ENCODE measurements at places on chromosomes 6 and 20.

GRCh38 chr6:35475573-35475972, 7.4 kb downstream of the RPL10A start:
- DNase-seq = no peak

DNA sequence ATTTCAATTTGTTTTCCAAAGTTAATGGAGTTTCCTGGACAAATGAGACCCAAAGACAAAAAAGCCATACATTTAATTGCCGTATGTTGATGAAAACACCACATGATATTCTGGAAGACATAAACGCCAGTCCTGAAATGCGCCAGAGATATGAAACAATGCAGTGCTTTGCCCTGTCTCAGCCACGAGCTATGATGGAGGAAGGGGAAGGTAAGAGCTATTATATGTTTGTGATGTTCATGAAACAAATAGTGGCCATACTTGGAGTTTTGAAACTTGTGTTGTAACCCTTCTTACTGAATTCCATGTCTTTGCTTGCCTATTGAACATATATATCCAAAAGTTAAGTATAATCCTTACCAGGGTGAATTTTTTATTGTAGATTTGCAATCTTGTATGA, 125.9 kb downstream of the NCOA3 start:
- DNase-seq = no peak

DNA sequence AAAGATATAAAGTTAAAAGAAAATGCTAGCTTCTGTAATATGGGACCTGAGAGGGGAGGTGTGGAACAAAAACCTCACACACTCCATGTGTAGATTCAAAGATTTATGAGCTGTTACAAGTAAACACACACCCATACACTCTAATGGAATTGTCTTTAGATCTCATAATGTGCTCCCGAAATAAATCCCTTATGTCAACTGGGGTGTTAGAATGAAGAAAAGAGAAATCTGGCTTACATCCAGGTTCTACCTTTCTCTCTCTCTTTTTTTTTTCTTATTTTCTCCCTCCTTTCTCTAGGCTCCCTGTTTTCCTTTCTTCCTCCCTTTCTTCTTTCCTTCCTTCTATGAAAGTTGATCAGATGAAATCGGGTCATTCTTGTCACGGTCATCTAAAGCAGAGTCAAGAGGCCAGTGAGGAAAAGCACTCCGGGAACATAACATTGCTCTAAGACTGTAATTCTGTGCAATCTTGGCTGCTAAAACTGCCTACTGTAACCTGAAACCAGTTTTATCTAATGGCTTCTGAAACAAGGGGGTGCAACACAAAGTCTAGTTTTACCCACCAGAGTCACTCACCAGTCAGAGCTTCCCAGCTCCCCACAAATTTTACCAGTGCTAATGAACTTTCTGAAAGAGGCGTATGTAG, 68.3 kb upstream of the BTBD3 start:
- DNase-seq = no peak

DNA sequence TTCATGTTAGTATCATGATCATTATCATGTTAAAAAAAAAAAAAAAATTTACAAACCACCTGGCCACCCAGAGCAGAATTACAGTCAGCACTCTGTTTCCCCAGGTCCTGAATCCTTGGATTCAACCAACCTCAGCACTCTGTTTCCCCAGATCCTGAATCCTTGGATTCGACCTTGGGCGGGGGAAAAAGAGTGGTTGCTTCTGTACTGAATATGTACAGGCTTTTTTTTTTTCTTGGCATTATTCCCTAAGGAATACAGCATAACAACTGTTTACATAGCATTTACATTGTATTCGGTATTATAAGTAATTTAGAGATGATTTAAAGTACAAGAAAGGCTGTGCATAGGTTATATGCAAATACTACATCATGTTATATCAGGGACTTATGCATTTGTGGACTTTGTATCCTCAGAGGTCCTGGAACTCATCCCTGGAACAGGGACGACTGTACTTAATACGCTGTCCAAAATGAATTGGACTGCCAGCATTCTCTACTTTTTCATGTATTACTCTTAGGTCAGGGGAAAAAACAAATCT, 31.2 kb downstream of the GCNT2 start:
- DNase-seq = no peak

DNA sequence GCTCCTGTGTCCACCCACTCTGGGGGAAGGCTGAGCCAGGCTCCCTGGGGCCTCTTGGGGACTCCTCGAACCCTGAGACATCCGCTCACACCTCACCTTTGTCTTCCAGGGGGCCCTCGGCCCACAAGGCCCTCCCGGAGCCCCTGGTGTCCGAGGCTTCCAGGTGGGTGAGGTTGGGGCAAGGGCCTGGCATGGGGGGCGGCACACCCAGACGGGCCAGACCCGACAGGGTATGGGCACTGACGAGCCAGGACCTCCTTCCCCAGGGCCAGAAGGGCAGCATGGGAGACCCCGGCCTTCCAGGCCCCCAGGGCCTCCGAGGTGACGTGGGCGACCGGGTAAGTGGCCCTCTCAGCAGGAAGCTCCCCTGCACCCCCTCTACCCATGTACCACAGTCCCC, 13.4 kb downstream of the COL9A3 start:
- DNase-seq = no peak

- DNase-seq = no peak
These were observed 140.2 kb upstream of the MOCS1 start for GRCh38 chr6:40074306-40075055.

- DNase-seq = no peak
These were observed 1111.4 kb upstream of the CITED2 start for GRCh38 chr6:140485740-140486449.

DNA sequence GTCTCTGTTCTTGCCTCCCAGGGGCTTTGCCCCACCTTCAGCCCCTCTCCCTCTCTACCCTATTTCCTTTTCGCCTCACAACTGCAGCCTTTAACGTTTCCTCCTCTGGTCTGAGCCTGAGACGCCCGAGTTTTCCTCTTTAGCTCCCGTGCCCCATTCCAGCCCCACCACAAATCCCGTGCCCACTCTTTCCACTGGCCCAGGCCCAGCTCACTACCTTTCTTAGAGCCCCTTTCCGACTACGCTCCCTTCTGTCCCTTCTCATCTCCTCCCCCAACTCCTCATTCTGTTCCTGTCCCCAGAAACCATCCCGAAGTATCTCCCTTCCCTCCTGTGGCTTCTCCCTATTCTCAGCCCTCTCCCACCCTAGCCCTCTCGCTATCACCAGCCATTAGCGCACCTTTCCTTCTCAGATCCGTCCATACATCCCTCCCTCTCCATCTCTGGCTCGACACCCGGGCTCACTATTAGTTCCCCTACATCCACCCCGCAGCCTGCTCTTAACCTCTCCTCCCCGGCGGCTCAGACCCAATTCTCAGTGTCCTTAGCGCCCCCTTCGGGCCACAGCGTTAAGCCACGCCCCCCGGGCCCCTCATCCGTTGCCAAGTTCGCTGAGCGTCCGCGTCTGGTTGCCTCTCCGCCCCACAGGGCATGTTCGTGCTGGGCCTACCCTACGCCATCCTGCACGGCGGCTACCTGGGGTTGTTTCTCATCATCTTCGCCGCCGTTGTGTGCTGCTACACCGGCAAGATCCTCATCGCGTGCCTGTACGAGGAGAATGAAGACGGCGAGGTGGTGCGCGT, 2.7 kb downstream of the SLC32A1 start:
- DNase-seq = peak; percentile 54

- DNase-seq = no peak
These were observed 9.9 kb downstream of the ANKRD66 start for GRCh38 chr6:46756469-46757213.

- DNase-seq = no peak
These were observed 6.9 kb downstream of the NELFCD start for GRCh38 chr20:58987790-58988564.

DNA sequence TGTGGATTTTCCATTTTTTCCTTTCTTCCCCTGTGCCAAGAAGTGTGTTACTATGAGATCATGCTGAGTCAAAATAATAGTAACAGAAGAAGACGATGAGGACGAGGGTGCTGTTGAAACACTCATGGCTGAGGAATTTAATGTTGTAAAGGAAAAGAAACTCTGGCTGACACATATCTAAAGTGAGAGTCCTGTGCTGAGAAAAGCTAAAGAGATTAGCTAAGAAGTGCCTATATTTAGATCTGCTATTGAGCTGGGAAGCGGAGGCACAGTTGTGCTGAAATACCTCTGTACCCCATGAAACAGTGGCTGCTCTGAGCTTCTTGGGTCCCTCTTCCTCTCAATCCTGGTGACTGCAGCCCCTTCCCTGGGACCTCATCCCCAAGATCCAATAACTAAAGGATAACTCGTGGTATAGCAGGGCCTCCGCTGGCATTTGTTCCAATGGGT, 1.1 kb upstream of the SYTL3 start:
- no peak for DNase-seq

DNA sequence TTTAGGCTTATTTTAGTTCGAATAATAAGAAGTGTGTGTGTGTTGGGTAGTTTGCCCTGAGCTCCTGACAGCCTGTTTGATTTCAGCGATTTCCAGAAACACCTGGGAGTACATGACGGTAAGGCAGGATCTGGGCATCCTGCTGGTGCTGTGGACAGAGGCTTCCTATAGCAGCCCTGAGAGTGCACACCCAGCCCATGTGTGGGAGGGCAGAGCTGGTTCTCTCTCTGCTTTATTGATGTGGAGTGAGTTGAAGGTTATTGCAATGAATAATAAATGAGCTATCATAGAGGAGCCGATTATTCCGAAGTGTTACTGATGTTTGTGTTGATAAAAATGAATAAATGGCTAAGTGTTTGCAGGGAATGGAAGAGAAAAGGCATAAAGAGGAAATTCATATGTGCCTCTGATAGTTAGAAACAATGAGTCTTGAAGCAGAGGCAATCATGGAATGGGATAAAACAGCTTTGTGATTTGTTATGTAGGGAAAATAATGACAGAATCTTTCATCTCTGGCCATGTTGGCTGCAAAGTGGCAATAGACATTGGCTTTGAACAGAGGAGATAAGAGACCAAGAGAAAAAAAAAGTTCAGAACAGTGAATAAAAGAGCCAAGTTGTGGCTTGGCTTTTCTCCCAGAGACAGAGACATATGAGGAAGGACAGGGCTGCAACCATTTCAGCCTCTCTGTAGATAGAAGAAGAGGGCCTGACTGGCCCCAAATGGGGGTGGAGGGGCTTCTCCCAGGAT, 166.2 kb upstream of the CHD6 start:
- no peak for DNase-seq

GRCh38 chr6:317448-318144, 25.3 kb downstream of the DUSP22 start:
- DNase-seq = no peak

GRCh38 chr6:29965873-29966601, 23.7 kb downstream of the HLA-A start:
- peak; percentile 68 for DNase-seq

DNA sequence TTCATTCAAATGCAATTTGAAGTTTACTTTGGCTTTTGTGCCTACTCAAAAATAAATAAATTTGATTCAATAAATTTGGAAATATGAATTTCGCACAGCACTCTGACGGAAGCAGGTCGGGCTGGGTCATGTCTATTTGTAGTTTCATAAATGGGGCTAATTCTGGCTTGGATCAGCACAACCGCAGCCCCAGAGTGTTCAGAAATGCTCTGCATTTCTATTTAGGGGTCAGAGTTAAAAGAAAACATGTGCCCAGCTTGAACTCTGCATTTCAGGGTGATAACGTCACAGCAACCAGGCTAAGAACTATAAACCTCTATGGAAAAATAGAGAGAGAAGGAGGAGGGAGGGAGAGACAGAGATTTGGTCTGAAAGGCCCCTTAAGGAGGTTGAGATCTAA, 480.9 kb upstream of the NOX3 start:
- DNase-seq = no peak

DNA sequence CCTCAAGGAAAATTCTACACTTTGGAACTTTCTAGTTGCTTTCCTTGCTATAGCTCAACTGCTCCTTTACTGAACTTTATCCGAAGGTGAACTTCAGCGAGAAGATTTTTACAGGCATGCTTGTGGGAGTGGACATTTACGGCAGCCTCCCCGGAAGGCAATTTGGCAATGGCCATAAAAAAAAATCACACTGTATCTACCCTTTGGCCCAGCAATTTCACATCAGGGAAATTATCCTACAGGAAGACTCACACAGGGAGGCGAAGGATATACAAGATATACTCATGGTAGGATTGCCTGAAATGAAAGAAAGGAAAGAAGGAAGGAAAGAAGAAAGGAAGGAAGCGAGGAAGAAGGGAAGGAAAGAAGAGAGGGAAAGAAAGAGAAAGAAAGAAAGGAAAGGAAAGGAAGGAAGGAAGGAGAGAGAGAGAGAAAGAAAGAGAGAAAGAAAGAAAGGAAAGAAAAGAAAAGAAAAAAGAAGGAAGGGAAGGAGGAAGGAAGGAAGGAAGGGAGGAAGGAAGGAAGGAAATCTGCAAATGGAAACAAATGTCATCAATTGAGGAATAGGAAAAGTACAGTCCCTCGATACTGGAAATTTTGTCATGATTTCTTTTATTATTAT, 25.7 kb downstream of the OVOL2 start:
- DNase-seq = no peak

DNA sequence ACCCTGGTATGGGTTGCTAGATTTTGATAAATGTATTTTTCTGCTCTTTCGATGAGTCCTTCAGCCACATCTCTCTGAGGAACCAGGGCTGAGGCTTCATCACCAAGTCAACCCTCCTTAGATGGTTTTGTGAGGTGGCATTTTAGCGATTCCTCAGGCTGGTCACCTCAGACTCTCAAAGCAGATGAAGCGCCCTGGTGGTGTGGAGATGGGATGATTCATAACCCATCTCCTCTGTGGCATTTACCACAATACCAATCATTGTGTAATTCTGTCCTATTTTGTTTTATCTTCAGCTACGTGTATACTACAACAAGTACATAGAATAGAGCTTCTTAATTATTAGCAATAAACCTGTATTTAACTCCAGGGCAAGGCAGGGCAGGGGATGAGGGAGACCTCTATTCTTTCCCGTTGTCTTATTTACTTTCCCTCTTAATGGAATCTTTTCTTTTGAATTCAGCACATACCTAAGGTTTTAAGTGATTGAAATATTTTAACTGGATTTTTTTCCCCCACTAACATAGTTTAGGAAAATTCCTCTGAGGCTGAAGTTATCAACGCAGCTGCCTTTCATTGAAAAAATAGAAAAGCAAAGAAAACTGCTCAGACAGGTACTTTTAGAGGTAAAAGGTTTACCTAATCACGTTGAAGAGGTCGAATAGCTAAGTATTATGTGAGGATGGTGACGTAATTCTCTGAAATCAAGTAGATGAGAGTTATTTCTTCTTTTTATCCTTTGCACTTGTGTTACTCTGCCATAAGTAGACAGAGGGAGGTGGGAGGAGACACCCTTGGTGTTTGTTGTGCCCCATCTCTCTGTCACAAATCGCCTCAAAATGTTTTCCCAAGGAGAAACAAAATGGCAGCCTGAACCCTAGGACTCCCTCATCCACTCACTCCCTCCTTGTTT, 57.4 kb upstream of the EDN3 start:
- DNase-seq = no peak

GRCh38 chr6:29791162-29791561, 36.5 kb upstream of the HLA-G start:
- DNase-seq = no peak

GRCh38 chr6:53651205-53651763, 14.3 kb downstream of the KLHL31 start:
- peak; percentile 84 for DNase-seq

- DNase-seq = no peak
These were observed 97.1 kb upstream of the NXT1 start for GRCh38 chr20:23253524-23253923.

Measured in CD4-positive, alpha-beta T cell treated with Interleukin-21 for 1 hour (primary cell).